Stimulated activated CD4-positive, alpha-beta T cell treated with anti-CD3 and anti-CD28 coated beads, TNF-alpha, amount 100 ng/mL, for 4 hours (primary cell): ENCODE measurements at places on chromosomes 4 and X.

DNA sequence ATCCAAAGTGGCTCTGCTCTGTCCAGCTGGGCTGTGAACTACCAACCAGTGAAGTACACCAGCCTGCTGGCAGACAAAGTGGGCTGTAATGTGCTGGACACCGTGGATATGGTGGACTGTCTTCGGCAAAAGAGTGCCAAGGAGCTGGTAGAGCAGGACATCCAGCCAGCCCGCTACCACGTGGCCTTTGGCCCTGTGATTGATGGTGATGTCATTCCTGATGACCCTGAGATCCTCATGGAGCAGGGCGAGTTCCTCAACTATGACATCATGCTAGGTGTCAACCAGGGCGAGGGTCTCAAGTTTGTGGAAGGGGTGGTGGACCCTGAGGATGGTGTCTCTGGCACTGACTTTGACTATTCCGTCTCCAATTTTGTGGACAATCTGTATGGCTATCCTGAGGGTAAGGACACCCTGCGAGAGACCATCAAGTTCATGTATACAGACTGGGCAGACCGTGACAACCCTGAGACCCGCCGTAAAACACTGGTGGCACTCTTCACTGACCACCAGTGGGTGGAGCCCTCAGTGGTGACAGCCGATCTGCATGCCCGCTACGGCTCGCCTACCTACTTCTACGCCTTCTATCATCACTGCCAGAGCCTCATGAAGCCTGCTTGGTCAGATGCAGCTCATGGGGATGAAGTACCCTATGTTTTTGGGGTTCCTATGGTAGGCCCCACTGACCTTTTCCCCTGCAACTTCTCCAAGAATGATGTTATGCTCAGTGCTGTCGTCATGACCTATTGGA lies 22.6 kb downstream of the NLGN3 start:
- DNase-seq: no peak

- peak; percentile 7 for DNase-seq
Measured at GRCh38 chr4:138919094-138919936, 96.3 kb upstream of the NOCT start.

DNA sequence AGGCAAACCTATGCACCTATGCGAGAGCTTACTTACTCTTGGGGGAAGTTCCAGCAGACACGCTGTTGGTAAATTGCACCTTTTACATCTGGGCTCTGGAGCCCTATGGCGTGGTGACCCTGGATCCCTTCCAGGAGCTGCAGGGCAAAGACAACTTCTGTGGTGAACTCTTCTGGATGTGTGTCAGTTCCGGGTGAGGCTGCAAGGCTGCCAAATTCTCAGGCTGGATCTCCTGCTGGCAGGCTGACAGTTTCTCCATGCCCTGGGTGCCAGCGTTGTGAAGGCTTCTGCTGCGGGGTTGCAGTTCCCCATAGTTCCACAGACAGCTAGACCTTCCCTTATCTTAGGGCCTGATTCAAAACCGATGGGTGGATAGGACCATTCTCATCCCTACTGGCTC lies 37.9 kb downstream of the RAP2C start:
- DNase-seq: no peak

DNA sequence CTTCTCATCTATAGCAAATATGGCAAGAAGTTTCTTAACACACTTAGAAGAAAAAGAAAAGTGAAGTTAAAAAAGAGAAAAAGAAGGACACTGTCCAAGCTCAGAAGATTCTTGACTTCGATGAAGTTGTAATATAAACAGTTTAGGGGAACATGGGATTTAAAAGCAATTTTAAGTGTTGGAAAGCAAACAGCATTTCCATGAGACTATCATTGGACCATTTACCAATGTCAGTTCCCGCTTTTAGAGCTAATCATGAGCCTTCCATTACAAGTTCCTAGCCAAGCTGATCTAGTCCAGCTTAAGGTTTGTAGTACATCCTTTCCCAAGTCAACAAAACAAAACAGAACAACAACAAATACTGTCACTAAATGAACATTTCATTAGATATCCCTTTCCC lies 45.1 kb upstream of the FGF2 start:
- no peak for DNase-seq

DNA sequence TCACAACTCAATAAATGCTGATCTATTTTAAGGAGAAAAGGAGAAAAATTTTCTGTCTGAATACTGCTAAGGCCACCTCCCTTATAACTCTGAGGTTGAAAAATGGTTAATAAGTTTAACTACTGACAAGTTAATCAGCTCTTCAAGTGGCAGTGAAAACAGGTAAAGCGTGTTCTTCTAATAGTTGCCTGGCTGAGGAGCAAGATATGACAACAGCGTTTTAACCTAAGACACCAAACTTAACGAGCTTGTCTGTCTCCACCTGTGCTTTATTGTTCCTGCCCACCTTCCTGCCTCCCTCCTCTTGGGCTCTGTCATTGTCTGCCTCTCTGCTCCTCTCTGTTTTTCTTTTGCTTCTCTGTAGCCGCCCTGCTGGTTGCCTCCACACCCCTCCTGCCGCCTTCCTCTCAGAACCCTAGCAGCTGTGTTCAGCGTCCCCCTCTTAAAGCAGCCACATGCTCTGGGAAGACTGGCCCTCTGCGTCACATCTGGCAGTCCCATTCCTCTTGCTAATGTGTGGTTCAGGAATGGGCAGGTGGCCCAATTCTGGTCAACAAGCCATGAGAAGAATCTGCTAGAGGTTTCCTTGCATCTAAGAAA lies 4.3 kb upstream of the TSPAN5 start:
- no peak for DNase-seq

GRCh38 chr4:142065086-142065647 lies 428.8 kb downstream of the IL15 start:
- no peak for DNase-seq

GRCh38 chr4:90113881-90114457 lies 13.2 kb upstream of the CCSER1 start:
- DNase-seq: no peak

DNA sequence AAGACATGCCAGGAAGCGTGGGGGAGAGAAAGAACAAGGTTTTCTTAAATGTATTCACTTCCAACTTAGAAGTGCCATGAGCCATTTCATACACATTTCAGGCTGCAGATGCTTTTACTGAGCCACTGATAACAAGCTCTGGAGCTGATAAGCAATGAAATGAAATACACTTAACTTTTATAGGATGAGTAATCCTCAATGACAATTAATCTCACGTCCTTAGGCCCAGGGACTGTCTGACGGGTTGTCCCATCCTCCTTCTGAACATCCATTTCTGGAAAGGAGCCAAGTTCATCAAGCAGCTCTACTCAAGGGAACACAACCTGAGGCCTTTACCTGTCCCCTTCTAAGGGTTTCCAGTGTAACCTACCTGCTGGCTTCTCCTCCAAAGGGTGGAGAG lies 121.2 kb downstream of the PARM1 start:
- no peak for DNase-seq

GRCh38 chrX:31376408-31377022 lies 304.7 kb upstream of the FTHL17 start:
- DNase-seq: no peak

DNA sequence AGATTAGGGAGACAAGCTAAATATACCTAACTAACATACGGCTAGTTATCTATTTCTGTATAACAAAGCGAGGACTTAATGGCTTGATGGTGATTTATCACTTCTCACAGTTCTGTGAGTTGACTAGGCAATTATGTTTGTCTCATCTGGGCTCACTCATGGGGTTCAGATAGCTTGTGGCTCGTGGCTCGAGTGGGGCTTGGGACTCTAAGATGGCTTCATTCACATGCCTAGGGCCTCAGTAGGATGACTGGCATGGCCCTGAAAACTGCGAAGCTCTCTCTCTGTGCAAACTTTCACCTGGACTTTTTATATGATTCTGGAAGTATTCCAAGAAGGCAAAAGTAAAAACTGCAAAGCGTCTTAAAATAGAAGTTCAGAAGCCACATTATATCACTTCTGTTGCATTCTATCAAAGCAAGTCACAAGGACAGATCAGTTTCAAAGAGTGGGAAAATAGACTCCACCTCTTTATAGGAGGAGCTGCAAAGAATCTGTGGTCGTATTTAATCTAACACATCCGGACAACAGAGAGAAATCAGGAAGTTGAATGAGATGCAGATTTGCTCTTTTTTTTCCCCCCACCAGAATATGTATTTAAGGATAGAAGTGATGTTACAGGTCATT lies 491.2 kb downstream of the INPP4B start:
- no peak for DNase-seq

DNA sequence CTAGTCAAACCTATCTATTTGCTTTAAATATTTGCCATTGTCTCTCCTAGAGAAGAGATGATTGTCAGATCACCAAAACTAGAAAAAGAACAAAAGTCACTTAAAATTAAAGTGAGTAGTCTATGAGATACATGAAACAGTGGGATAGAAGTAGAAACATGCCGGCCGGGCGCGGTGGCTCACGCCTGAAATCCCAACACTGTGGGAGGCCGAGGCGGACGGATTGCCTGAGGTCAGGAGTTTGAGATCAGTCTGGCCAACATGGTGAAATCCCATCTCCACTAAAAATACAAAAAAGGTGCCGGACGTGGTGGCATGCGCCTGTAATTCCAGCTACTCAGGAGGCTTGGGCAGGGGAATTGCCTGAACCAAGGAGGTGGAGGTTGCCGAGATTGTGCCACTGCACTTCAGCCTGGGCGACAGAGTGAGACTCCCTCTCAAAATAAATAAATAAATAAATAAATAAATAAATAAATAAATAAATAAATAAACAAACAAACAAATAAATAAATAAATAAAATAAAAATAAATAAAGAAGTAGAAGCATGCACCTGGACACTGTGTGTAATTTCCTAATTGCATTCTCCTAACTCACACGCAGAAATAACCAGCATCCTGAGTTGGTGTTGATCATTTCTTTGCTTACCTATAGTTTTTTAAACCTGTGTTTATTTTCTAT lies 299.5 kb downstream of the PDHA2 start:
- no peak for DNase-seq

- no peak for DNase-seq
Measured at GRCh38 chr4:114025176-114025777, 45.8 kb upstream of the ARSJ start.

- DNase-seq: no peak
Measured at GRCh38 chrX:14697451-14697850, 168.1 kb downstream of the GLRA2 start.

GRCh38 chr4:103756741-103757140 lies 37.0 kb upstream of the TACR3 start:
- no peak for DNase-seq

GRCh38 chr4:14987054-14987453 lies 15.2 kb upstream of the CPEB2 start:
- no peak for DNase-seq

DNA sequence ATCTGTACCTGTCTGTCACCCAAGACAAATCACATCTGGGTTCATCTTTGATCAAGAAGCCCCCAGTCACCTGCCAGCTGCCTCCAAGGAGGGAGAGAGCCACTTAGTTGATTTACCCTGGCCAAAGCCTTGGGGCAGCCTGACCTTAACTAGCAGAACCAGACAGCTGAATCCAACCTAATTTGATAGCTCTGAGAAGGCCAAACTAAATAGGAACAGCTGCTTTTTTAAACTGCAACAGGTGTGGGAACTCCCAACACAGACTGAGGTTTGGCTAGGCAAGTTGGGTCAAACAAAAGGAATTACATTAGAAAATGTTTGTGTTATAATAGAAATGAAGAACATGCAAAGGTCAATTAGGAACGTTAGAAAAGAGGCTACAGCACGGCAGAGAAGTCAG lies 375.7 kb downstream of the NLGN4X start:
- DNase-seq: no peak

- DNase-seq: no peak
Measured at GRCh38 chrX:103177556-103177955, 37.4 kb upstream of the BEX4 start.

GRCh38 chr4:185115827-185116232 lies 27.2 kb upstream of the SLC25A4 start:
- DNase-seq: no peak
